ENCODE measurements at places on chromosomes 6 and 20. TPM values are rescaled to one million over a fixed set of nuclear protein-coding genes. Genes with fewer than 3 reads are reported as not detected.
A peak's percentile ranks its signal among the peaks of the same experiment; 100 is the strongest.

DNA sequence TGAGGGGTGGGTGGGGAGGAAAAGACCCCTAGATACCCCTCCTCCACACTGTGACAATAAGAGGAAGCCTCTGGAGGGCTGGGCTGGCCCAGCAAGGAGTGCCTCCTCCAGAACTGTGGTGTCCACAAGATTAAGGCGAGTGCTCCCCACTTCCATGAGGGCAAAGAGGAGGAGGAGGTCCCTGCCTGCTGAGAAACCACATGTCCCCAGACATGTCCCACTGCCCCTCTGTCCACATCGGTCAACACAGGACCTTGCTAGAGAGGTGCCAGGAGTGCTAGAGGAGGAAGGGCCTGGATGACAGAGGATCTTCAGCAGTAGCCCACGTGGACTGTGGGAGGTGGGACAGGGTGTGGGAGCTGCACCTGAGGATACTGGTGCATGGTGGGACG, 3.1 kb downstream of the RAET1G start:
- no peak for DNase-seq

- DNase-seq: no peak
Measured at GRCh38 chr6:106757722-106758467, 128.5 kb downstream of the QRSL1 start.

GRCh38 chr6:100730001-100730980, 150.8 kb downstream of the ASCC3 start:
- DNase-seq: no peak

GRCh38 chr6:157898169-157898568, 75.1 kb downstream of the SNX9 start:
- no peak for DNase-seq

- DNase-seq: no peak
Measured at GRCh38 chr6:105019285-105019684, 62.4 kb downstream of the LIN28B start.

DNA sequence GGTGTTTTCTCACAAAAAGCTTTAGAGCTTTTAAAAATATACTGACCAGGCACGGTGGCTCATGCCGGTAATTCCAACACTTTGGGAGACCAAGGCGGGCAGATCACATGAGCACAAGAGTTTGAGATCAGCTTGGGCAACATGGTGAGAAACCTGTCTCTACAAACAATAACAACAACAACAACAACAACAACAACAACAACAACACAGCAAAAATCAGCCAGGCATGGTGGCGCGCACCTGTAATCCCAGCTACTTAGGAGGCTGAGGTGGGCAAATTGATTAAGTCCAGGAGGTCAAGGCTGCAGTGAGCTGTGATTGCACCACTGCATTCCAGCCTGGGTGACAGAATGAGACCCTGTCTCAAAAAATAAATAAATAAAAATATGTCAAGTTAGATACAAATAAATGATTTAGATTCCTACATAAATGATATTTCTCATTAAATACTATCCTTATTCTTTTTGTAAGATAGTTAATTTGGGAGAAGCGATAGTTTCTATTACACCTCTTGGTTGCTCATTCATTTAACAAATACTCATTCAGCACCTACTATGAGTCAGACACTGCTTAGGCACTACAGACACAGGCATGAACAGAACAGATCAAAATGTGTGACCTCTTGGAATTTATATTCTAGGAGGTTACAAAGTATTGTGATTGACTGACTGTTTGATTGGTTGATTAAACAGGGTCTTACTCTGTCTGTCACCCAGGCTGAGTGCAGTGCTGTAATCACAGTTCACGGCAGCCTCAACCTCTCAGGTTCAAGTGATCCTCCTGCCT, 83.5 kb upstream of the BEND3 start:
- no peak for DNase-seq

DNA sequence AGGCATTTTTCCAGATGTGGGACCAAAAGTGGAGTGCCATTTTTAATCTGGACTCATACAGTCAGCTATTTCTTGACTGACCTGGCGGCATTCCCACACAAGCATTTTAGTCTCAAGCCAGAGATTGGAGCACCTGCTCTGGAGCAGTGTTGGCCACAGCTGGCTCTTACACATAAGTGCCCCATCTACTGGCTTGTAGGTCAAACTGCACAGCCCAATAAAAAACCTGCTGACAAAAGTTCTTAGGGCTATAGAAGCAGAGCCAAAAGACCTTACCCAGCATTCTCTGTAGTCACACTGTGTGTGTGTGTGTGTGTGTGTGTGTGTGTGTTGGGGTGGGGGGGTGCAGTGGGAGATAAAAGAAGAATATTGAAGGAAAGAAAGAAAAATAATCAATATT, 38.6 kb upstream of the SENP6 start:
- peak; percentile 68 for DNase-seq

DNA sequence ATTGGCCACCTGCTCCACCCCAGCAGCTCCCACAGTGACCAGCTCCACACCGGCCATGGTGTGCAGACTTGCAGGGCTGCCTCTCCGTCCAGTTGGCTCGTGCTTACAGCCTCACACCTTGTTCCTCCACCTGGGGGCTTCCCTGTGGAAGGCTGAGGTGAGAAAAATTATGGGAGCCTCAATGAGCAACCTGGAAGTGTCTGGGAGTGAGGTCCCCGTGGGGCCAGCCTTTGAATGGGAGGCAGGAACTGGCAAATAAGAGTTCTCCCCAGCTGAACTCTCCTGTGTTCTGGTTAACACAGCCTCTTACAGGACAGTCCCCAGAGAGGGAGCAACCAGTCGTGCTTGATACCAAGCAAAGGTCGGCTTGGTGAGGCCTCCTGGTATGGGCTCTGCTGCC, 3.8 kb upstream of the PFDN4 start:
- DNase-seq: no peak

- no peak for DNase-seq
Measured at GRCh38 chr20:22863826-22864225, 171.3 kb upstream of the SSTR4 start.

DNA sequence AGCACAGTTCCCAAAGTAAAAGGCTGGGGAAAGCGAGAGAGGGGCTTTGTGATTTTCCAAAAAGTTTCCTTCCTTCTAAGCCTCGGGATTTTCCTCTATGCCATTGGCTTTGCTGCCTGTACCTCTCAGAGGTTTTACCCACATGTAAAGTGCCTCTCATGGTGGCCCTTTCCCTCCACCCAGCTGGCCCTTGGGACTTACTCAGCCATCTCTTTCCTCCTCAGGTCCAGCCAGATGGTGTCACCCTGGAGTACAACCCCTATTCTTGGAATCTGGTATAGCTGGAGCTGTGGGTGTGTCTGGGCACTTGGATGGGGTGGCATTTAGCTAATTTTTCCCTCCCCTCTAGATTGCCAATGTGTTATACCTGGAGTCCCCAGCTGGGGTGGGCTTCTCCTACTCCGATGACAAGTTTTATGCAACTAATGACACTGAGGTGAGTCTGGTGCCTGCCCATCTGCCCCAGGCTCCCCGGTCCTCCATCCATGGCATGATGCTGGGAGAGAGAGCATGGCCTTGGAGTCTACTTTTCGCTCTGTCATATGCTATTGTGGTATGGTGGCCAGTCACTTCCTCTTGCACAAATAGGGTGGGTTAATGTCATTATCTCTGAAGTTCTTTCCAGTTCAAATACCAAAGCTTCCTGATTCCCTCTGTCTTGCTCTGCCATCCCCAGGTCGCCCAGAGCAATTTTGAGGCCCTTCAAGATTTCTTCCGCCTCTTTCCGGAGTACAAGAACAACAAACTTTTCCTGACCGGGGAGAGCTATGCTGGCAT, 1.1 kb downstream of the CTSA start:
- DNase-seq: no peak

DNA sequence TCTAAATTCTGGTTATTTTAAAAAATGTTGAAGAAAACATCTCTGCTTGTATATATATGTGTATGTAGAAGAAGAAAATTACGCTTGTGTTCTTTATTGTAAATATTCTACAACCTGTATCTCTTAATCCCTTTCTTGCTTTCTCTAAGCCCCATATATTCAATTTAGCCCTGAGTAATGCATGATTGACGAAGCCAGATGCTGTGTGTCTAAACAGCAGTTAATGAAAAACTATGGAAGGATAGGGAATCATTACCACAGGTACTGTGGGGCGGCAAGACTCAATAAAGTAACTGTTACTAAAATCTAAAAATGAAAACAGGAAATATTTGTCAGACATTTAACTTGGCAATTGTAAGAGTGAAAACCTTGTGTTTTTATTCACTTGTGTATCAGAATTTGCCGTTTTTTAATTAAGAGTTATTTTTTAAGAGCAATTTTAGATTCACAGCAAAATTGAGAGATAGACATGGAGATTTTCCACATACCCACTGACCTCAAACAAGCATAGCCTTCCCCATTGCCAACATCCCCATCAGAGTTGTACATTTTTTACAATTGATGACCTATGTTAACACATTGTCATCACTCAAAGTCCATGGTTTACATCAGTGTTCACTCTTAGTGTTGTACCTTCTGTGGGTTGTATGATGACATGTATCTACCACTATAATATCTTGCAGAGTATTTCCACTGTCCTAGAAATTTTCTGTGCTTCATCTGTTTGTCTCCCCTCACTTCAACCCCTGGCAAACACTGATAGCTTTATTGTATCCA, 76.7 kb downstream of the BCKDHB start:
- DNase-seq: peak; percentile 29

DNA sequence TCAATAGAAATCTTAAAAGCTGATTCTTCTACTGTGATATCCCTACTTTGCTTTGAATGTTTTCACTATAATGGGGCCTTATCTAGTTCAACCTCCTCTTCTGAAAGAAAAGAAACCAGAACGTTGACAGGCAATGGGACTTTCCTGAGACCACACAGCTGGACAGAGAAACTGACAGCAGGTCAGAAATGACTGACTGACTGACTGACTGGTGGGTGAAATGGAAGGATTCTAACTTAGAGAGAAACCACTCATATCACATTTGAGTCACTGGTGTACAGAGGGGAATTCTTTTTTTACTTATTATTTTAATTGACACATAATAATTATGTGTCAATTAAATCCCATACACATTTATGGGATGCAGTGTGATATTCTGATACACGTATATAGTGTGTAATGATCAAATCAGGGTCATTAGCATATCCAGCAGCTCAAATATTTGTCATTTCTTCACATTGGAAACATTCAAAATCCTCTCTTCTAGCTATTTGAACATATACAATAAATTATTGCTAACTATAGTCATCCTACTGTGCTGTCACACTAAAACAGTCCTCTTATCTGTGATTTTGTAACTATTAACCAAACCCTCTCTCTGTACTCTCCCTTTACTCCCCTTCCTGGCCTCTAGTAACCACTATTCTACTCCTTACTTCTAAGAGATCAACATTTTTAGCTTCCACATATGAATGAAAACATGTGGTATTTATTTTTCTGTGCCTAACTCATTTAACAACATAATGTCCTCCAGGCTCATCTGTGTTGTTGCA, 64.8 kb upstream of the NRSN1 start:
- no peak for DNase-seq

GRCh38 chr20:61985096-61985495, 80.6 kb downstream of the TAF4 start:
- DNase-seq: no peak

DNA sequence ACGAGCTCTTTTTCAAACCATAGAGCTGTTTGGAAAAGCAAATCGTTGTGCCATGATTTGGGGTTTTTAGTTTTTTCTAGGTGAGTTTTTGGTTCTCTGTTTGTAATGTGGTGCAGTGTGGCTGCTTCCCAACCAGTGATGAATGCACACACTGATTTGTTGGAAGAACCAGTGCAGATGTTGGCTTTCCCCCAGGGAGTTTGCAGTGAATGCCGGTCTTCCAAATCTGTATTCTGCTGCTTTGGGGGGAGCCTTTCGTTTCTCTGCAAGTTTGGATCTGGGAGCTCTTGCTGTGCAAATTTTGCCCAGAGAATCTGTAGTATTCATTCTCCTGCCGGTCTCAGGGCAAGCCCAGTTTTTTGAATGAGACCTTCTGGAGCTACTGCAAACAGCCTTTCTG, 14.5 kb downstream of the HECA start:
- no peak for DNase-seq

PARD6B gene
- 0.39 TPM for total RNA-seq

RHAG gene
- not detected for total RNA-seq

NHLRC1 gene
- total RNA-seq: 0.51 TPM

ABHD16A gene
- 59.8 TPM for total RNA-seq

C6orf58 gene
- total RNA-seq: 0.26 TPM

CAGE1 gene
- total RNA-seq: 0.13 TPM

RAB44 gene
- under 0.01 TPM for total RNA-seq
